Stimulated activated CD4-positive, alpha-beta T cell treated with anti-CD3 and anti-CD28 coated beads, Interleukin-4, amount 100 ng/mL, for 4 hours (primary cell): ENCODE measurements at places on chromosomes 1 and 21.

- DNase-seq, result no peak
Measured at GRCh38 chr1:225470211-225471108, 42.6 kb upstream of the LBR start.

DNA sequence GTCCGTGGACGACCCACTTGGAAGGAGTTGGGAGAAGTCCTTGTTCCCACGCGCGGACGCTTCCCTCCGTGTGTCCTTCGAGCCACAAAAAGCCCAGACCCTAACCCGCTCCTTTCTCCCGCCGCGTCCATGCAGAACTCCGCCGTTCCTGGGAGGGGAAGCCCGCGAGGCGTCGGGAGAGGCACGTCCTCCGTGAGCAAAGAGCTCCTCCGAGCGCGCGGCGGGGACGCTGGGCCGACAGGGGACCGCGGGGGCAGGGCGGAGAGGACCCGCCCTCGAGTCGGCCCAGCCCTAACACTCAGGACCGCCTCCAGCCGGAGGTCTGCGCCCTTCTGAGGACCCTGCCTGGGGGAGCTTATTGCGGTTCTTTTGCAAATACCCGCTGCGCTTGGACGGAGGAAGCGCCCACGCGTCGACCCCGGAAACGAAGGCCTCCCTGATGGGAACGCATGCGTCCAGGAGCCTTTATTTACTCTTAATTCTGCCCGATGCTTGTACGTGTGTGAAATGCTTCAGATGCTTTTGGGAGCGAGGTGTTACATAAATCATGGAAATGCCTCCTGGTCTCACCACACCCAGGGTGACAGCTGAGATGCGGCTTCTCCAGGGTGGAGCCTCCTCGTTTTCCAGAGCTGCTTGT lies 32.4 kb downstream of the PRMT2 start:
- peak; percentile 12 for DNase-seq

DNA sequence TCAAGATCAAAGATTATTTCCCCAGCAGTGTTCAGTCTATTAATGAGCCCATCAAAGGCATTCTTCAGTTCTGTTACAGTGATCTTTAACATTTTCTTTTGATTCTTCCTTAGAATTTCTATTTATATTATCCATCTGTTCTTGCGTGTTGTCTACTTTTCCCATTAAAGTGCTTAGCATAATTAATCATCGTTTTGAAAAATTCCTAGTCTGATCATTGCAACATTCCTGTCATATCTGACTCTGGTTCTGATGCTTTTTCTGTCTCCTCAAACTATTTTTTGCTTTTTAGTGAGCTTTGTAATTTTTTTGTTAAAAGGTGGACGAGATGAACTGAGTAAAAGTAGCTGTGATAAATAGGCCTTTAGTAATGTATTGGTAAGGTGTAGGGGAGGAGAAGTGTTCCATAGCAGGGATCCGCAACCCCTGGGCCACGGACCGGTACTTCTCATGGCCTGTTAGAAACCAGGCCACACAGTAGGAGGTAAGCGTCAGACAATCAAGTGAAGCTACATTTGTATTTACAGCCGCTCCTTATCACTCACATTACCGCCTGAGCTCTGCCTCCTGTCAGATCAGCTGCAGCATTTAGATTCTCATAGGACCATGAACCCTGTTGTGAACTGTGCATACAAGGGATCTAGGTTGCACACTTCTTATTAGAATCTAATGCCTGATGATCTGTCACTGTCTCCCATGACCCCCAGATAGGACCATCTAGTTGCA lies 163.3 kb downstream of the PIK3R3 start:
- DNase-seq, result no peak

DNA sequence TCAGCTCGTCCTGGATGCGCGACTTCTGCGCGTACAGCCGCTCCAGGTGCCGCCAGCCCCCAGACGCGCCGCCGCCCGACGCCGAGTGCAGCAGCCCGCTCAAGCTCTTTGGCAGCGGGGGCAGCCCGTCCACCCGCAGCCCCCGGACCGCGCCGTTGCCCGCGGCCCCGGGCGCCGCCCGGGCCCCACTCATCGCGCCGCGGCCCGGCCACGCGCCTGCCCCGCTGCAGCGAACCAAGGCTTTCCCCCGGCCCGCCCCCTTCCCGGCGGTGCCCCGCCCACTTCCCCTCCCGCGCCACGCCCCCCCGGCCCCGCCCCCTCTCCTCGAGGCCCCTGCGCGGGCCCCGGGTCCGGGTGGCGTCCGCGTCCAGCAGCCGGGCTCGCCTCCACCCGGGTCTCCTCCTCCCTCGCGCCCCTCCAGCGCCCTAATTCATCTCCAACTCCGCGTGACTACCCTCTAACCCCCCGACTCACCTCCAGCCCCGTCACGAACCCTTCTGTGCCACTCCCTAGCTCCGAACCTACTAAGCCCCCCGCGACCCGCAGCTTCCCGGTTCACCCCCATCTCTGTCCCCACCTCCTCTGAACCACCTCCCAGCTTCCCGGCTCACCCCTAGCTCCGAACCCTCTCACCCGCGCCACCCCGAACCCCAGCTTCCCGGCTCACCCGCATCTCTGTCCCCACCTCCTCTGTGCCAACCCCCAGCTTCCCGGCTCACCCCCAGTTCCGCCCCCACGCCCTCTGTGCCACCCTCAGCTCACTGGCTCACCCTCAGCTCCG lies at the start of gene FAM89A:
FAM89A (minus strand) TSS at position 236 of the 781 bp plus-strand sequence; CDS start at position 193, 43 bp downstream.
- peak; percentile 79 for DNase-seq

GRCh38 chr1:93567255-93567918 lies 114.2 kb downstream of the BCAR3 start:
- no peak for DNase-seq

GRCh38 chr1:19273106-19273843 lies 15.3 kb downstream of the AKR7A3 start:
- DNase-seq, result no peak

- DNase-seq, result no peak
Measured at GRCh38 chr1:150813028-150813707, 5.1 kb upstream of the CTSK start.

DNA sequence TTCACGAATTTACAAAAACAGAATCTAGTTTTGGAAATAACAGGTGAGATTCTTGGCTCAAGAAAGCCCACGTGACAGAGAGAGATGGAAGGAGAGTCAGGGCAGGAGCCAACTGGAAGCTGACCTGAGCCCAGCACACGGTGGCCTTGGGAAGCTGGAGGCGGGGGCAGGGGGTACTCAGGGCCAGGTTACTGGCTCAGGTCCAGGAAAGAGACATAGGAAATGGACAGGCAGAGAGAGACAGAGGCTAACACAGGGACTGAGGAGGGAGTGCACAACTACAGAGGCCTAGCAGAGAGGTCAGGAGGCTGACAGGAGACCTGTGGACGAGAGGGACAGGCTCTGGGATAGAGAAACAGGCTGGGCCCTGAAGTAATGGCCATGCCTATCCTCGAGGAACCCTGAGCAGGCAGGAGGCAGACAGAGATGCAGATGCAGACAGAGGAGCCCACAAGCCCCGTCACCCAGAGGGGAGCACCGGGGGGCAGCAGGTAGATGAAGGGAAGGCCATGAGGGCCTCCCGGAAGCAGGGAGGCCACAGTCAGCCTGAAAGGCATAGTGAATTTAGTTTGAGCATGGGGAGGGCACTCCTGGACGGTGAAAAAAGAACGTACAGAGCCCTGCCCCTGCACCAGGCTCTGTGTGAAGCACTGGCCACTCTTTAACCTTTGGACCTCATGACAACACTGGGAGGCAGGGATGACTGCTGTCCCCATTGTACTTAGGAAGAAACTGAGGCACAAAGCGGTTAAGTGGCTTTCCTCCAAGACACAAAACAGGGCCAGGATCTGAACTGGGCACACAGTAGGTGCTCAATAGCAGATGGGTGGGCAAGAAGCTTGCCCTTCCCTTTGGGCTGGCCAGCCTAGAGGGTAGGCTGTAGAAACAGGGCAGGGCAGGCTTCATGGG lies 230.1 kb downstream of the TRABD2B start:
- no peak for DNase-seq
